ENCODE measurements at places on chromosomes 3 and 15. TPM values are rescaled to one million over a fixed set of nuclear protein-coding genes. Genes with fewer than 3 reads are reported as not detected.

GRCh38 chr3:42746455-42747450 lies 26.3 kb downstream of the CCDC13 start:
- no peak overlapping the region for H3K4me3 ChIP-seq
- DNase-seq: no peak
- peaks cover 11% of the 10 kb centered on the region for H3K4me1 ChIP-seq
- no peaks in the 10 kb centered on the region for H3K36me3 ChIP-seq
- no peak overlapping the region for H3K27ac ChIP-seq
- no peaks in the 10 kb centered on the region for H3K27me3 ChIP-seq

DNA sequence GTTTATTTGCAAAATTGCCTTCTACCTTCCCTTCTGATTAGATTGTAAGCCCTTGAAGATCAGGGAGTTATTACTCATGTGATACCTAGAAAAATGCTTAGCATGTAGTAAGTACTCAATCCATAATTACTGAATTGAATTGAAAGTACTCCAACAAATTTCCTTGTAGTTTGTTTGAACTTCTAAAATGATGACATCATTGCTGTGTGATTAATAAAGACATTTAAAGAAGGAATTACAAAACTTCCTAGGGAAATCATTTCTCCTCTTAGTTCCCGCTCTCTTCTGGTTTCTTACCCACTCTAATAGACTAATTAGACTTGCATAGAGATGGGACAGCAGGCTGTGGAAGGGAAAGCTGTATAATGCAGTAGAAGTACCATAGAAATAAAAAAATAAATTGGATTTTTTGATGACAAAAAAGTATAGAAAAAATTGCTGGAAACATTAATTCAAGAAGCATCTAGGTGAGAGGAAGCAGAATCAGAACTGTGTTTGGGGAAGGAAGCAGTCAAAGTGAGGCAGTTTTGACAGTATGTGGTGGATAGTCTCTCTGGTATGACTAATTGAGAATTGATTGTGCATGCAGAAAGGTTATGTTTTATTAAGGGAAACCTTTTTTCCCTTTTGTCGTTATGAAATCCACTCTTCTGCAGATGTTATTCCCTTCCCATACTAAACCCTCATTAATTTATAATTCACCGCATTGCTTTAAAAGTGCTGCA lies 93.0 kb downstream of the ALCAM start:
- H3K27me3 ChIP-seq: no peaks in the 10 kb centered on the region
- H3K27ac ChIP-seq: no peak overlapping the region
- H3K4me3 ChIP-seq: no peak overlapping the region
- H3K4me1 ChIP-seq: no peaks in the 10 kb centered on the region
- no peak for DNase-seq

DNA sequence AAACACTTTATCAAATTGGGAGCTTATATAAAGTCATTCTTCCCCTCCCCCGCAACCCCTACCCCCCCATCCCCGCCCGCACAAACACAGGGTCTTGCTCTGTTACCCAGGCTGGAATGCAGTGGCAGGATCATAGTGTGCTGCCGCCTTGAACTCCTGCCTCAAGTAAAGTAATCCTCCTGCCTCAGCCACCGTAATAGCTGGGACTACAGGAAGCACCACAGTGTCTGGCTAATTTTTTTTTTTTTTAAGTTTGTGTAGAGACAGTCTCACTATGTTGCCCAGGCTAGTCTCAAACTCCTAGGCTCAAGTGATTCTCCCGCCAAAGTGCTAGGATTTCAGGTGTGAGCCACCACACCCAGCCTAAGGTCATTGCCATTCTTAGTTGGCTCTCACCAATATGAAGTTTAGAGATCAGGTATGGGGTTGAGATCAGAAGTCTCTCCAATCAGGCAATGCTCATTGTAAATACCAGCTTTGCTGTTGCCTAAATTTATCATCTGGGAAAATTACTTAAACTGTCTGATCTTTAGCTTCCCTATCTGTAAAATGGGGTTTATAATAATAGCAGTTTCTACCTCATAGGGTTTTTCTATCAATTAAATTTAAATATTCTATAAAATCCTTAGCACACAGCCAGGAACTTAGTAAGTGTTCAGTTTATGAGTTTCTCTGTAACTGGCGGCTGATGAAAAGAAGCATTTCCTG lies 60.3 kb downstream of the TGFBR2 start:
- H3K4me3 ChIP-seq: peak overlapping the region; percentile 35
- peaks cover 92% of the 10 kb centered on the region for H3K4me1 ChIP-seq
- no peak for DNase-seq
- peak overlapping the region; percentile 92 for H3K27ac ChIP-seq
- peaks cover 77% of the 10 kb centered on the region for H3K36me3 ChIP-seq

DNA sequence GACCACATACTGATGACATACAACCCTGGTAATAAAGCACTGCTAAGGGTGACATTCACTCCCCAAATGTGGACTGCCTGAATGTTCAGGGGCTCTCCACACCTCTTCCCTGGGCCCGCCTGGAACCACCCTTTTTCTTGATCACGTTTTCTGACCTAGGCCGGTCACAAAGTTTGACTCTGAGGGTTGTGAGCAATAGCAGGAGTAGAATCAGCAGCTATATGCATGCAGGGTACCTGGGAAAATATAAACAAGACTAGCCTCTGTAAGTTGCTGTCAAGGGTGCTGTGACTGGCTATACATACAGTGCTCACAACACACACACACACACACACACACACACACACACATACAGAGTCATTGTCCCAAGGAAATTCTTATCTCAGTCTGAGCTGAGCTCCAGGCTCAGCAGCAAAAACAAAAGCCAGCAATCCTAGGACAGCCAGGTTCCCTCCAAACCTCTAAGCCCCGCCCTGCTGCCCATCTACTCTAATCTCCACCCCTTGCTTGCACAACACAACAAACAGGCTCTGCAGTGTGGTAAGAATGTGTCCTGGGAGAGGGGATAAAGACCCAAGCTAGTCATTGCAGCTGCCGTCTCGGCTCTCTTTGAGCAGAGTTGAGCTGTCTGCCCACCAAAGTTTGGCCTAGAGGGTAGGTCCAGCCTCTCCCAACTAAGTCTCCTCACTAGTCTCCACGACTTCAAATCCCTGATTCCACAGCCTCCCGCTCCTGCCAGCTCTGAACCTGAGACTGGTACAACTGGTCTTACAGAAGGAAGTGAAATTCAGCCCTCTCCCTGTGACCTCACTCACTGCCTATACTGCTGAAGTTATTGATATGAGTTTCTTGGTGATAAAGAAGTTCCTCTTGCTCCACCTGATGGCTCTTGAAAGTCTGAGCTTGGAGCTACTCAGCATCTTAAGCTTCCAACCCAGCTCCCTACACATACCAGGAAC lies 2.2 kb downstream of the BMF start:
- no peaks in the 10 kb centered on the region for H3K36me3 ChIP-seq
- peaks cover 55% of the 10 kb centered on the region for H3K4me1 ChIP-seq
- H3K27me3 ChIP-seq: peaks cover 9% of the 10 kb centered on the region
- peak overlapping the region; percentile 47 for H3K4me3 ChIP-seq
- peak overlapping the region; percentile 58 for H3K27ac ChIP-seq
- no peak for DNase-seq

DNA sequence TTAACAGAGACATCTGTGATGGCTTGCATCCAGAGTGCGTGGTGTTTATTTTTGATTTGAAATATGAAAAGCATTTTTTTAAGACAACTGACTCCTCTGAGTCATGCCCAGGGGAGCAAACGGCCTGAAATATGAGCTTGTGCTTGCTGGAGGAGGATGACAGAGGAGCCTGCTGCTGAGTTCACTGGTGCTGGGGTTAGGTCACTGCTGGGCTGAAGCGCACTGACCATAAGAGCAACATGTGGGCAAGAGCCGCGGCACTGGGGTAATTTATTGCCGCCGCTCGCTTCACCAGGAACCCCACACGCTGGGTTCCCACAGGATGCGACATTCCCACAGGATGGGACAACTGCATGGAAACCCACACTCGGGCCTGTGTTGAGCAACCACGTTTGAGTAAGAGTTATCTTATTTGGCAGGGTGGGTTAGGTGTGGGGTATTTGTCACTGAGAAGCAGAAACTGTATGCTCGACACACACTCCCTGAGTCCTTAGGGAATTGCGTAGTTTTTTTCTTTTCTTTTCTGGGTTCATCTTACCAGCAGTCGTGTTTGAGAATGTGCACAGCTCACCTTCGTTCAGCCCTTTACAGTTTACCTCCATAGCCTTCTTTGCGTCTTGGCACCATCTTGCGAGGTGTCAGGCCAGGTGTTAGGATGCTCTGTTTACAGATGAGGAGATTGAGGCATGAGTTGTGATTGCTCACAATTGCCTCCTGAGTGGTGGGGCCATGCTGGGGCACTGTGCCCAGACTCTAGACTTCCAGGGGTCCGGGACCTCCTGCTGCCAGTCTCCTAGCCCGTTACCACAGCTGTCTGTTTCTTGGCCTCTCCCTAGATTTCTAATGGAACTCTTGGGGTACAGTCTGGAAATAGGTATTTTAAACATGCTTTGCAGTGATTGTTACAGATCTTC lies 60.4 kb downstream of the SMAD3 start:
- no peak for DNase-seq
- H3K27me3 ChIP-seq: no peaks in the 10 kb centered on the region
- no peak overlapping the region for H3K4me3 ChIP-seq
- no peaks in the 10 kb centered on the region for H3K36me3 ChIP-seq

- no peak within 1 kb of the TSS for H3K4me3 ChIP-seq
- DNase-seq: peak; percentile 2
- no peak within 1 kb of the TSS for H3K27ac ChIP-seq
- H3K4me1 ChIP-seq: peaks cover 4% of the 10 kb centered on the region
Observed at GRCh38 chr15:78092261-78093041, at the start of gene SH2D7. TSS of gene SH2D7 (plus strand) at chr15:78092561. CDS start at chr15:78092585, 24 bp downstream.

GRCh38 chr15:66417736-66418135 lies 31.0 kb downstream of the MAP2K1 start:
- peaks cover 42% of the 10 kb centered on the region for H3K36me3 ChIP-seq
- no peak overlapping the region for H3K4me3 ChIP-seq
- no peak overlapping the region for H3K27ac ChIP-seq
- H3K27me3 ChIP-seq: no peaks in the 10 kb centered on the region
- peaks cover 51% of the 10 kb centered on the region for H3K4me1 ChIP-seq
- DNase-seq: no peak

DNA sequence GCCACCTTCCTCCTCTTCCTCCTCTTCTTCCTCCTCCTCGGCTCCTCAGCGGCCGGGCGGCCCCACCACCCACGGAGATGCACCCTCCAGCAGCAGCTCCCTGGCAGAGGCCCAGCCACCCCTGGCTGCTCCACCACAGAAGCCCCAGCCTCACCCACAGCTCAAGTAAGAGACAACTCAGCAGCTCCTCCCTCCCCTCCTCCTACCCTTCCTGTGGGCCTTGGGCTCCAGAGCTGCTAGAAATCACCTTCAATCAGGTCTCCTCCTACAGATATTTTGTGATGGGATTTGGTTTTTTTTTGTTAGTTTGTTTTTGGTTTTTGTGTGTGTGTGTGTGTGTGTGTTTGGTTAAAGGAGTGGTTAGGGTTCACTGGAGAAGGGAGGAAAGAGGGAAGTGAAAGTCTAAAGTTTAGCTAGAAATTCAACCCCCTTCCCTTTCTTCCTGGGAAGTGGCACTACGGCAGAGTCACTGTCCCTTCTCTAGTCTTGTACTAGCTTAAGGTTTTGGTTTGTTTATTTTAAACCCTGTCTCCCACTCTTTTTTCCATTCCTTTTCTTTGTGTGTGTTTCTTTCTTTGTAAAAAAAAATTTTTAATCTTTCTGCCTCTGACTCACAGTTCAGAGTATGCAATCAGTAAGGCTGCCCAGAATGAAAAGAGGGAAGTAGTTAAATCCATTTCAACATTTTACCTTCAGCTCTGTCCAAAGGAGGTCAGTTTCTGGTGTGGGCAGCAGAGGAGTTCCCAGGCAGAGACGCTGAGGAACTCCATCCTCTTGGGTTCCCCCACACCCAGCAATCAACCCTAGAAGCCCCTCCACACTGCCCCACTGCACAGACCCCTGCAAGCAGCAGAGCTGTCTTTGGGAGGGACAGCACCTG lies 29.0 kb upstream of the TIMP4 start:
- H3K36me3 ChIP-seq: no peaks in the 10 kb centered on the region
- peaks cover 55% of the 10 kb centered on the region for H3K4me1 ChIP-seq
- peak overlapping the region; percentile 94 for H3K27ac ChIP-seq
- H3K4me3 ChIP-seq: peak overlapping the region; percentile 58

DNA sequence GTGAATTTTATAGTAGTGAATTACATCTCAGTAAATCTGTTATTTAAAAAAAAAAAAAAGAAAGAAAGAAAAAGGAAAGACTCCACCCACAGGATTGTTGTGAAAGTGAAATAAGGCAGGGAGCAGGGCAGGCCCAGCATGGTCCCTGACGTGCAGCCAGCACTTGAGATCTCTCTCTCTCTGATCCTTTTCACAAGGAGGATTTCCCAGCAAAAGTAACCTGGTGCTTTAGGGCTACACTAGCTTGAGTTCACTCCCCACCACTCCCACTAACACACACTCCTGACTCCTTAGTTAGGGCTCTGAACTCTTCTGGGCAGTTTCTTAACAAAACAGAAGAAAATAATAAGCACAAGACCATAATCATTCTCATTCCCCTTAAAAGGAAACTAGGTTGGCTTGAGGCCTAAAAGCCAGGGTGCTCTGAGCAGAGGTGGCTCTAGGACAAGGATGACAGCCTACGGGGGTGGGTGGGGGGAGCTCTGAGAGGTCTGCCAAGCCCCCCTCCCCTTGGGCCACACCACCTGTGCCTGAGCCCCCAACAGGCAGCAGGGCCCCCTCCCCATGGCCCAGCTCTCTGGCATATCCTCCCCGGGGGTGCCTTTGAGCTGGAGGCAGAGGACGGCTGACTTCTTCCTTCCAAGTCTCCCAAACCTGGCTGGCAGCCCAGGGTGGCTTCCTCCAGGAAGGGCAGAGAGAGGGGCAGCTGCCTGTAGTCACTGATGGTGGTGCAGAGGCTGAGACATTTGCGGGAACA lies 856 bp downstream of the TMEM40 start:
- peaks cover 8% of the 10 kb centered on the region for H3K27me3 ChIP-seq
- H3K27ac ChIP-seq: peak overlapping the region; percentile 25
- no peaks in the 10 kb centered on the region for H3K36me3 ChIP-seq
- H3K4me1 ChIP-seq: peaks cover 9% of the 10 kb centered on the region

GRCh38 chr15:76185716-76186115 lies 125.6 kb downstream of the ETFA start:
- peak; percentile 31 for DNase-seq
- H3K36me3 ChIP-seq: no peaks in the 10 kb centered on the region
- H3K27ac ChIP-seq: no peak overlapping the region
- no peak overlapping the region for H3K4me3 ChIP-seq
- H3K27me3 ChIP-seq: peaks cover 51% of the 10 kb centered on the region
- H3K4me1 ChIP-seq: peaks cover 14% of the 10 kb centered on the region

GRCh38 chr3:154522036-154522602 lies 92.1 kb upstream of the GPR149 start:
- H3K4me3 ChIP-seq: no peak overlapping the region
- H3K4me1 ChIP-seq: no peaks in the 10 kb centered on the region
- no peaks in the 10 kb centered on the region for H3K36me3 ChIP-seq
- H3K27me3 ChIP-seq: no peaks in the 10 kb centered on the region
- no peak for DNase-seq

NME9 gene
- not detected for total RNA-seq

HERC2 gene
- total RNA-seq: 29.5 TPM

TPRG1 gene
- 2.5 TPM for total RNA-seq

SMCO1 gene
- not detected for total RNA-seq

MKRN3 gene
- 1.6 TPM for total RNA-seq

GABRA5 gene
- not detected for total RNA-seq

GRAMD2A gene
- not detected for total RNA-seq

SUSD5 gene
- not detected for total RNA-seq

COL6A5 gene
- total RNA-seq: not detected
